ELF-1 (cell line): ENCODE measurements at places on chromosomes 4 and X.

- no peak for DNase-seq
Observed at GRCh38 chrX:70084592-70085240, 22.5 kb downstream of the OTUD6A start.

GRCh38 chr4:140185412-140186081 is 31.6 kb upstream of the MAML3 start:
- DNase-seq, result no peak

DNA sequence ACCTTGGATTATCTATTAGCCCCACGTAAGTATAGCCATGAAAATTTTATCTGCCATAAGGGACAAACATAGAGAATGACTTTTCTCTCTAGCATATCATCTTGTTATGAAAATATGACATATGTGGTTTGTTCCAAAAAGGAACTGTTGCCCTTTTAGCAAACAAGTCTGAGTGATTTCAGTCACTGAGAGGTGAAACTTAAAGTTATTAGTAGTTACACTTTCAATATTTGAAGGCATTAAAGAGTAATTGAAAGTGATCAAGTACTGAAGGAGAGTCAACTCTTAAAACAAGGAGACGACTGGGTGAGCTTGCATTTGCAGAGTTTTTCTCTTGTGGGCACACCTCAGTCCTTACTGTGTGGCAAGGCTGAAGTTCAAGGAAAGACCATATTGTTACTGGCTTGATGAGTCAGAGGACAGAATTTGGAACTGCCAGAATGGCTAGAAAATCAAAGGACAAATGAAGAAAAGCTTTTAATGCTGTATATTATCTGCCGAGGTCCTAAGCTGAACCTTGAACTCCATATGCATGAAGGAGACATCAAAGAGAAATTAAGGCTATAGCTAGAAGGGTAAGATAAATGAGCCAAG is 205.1 kb upstream of the EMCN start:
- DNase-seq, result no peak

- peak; percentile 23 for DNase-seq
Observed at GRCh38 chr4:24322511-24322910, 261.8 kb downstream of the DHX15 start.

- DNase-seq, result no peak
Observed at GRCh38 chr4:8665406-8666360, 73.1 kb downstream of the CPZ start.

- peak; percentile 78 for DNase-seq
Observed at GRCh38 chr4:82044141-82044993, 329.4 kb downstream of the HNRNPD start.

DNA sequence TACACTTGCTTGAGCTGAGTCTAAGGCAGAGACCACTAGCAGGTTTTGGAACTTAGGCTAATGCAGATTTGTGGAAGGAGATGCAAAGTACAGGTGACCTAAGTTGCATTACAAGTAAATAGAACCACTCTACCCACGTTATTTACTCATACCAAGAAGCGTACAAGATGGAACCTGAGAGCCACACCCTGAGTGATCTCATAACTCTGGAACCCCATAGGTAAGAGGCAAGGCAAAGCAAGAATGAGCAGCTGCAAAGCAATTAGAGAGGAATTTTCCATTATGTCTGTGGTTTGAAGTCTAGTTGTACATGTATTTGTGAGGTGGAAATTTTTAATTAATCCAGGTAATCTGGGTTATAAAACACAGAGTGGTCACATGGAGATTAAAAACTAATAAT is 55.4 kb downstream of the CC2D2A start:
- DNase-seq, result no peak

- DNase-seq, result no peak
Observed at GRCh38 chr4:120018786-120019185, 47.9 kb downstream of the MAD2L1 start.

DNA sequence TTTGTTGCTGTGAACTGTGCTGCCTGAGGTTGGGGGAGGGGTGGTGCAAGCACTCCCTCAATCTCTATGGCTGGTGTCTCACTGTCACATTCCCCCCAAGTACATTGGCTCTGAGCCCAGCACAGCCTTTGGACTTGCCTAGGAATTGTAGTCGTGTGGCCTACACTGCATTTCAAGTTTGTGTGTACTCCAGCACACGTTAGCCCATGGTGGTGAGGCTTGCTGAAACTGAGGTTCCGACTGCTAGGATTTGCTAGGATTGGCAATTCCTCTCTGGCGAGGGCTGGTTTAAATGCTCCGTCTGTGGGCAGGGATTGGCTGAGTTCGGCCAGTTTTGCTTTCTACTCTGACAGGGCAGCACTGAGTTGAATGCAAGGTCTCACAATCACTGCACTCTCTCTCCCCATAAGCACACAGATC is 121.7 kb upstream of the CXXC4 start:
- peak; percentile 5 for DNase-seq

DNA sequence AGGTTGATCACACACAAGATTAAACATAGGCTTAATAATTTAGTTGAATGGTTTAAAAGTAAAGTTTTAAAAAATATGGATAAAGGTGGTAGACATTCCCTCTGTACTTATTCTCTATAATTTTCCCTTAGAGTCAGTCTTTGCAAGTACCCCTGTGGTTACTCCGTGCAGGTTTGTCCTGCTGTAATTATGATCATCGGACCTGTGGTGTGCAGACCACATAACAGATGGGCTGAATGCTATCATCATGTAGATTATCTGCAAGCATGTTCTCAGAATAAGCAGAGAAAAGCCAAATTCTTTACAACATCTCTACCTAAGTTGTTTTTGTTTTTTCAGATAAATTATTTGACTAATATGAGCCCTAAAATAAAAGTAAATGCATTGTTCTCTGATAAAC is 146.8 kb downstream of the FSTL5 start:
- no peak for DNase-seq

GRCh38 chr4:184399512-184399908 is 74.8 kb downstream of the IRF2 start:
- DNase-seq, result no peak

- peak; percentile 5 for DNase-seq
Observed at GRCh38 chr4:89024051-89024675, 32.8 kb downstream of the FAM13A start.

GRCh38 chr4:47567511-47567910 is 82.4 kb downstream of the ATP10D start:
- no peak for DNase-seq

DNA sequence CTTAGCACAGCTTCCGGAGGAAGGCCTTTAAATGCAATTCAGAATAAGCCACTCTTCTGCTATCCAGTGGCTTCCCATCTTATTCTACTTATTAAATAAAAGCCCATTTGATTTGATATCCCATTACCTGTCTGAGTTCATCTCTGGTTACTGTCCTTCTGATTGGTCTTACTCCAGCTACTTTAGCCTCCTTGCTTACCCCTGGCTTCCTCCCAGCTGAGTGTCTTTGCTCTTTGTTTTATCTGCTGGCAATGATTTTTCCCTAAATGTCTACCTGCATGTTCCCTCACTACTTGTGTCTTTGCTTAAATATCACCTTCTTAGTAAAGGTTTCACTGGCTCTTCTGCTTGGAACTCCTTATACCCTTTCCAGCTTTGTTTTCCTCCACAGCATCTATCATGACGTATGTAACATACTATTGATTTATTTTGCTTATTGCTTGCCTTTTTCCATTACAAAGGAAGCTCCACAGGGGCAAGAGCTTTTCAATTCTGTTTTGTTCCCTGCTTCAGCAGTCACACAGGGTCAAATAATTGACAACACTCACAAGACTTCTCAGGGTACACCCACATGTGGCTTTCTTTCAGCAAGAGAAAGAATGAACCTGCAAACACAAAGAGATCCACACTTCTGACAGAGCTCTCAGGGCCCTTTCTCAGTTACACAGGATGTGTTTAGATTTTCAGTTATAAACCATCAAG is 63.8 kb downstream of the TBC1D19 start:
- DNase-seq, result peak; percentile 28

- no peak for DNase-seq
Observed at GRCh38 chr4:56653461-56654237, 27.4 kb downstream of the HOPX start.

DNA sequence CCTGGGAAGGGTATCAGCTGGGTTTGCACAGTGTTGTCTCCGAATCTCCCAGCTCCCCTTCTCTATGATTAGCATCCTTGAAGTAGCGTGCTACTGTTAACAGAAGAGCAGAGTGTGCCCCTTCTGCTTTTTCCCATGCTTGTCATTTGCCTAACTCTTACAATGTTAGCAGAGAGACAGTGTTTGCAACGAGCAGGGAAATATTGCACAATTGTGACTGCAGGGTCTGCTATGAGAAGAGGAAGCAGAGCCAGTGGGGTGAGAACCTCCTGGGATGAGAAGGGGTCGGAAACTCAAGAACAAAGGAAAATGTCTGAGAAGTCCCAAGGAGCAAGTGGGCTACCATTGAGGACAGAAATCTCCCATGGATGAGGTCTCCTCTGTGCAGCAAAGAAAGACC is 7.8 kb upstream of the CHRNA9 start:
- DNase-seq, result no peak

- DNase-seq, result no peak
Observed at GRCh38 chr4:41887821-41888686, 47.2 kb upstream of the TMEM33 start.

DNA sequence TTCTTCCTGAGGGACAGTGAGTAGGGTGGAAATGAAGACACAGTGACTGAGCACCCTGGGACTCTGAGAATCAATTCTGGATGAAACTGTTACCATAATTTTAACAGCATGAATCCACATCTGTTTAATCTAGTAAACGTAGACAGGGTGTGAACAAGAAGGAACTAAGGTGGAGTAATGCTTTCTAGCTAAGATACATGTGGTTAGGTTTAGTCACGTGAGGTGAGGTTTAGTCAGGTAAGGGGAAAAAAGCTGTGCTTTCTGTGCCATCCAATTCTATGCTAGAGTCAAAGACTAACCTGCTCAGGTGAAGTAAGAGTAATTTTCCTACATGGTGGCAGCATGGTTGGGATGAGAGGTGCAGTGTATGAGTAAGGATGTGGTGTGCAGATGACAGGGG is 54.0 kb upstream of the C4orf54 start:
- no peak for DNase-seq

DNA sequence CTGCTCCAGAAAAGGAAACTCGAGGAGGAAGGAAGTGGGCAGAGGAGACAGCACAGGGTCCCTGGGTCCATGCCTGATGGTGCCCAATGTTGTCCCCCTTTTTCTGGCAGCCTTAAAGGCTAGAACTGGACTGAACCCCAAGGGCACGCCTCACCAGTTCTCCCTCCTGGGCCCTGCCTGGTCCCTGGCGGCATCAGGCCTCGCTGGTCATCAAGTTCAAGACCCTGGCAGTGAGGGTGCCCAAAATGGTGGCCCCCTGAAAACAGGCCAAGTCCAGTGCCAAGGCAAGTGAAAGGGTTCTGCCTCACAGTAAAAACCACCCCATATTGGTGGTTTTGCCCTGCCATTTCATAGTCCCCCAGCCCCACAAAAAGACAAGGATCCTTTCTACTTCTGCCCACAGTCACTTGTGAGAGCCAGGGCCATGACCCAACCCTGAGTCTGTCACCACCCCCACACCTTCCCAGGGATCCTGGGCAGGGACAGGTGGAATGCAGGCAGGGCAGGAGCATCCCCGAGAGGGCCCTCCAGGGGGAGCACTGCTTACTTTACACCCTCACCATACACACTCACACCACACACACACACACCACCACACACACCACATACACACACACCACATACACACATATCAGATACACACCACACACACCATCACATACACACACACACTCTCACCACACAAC is 107.6 kb downstream of the DCTD start:
- DNase-seq, result peak; percentile 42

DNA sequence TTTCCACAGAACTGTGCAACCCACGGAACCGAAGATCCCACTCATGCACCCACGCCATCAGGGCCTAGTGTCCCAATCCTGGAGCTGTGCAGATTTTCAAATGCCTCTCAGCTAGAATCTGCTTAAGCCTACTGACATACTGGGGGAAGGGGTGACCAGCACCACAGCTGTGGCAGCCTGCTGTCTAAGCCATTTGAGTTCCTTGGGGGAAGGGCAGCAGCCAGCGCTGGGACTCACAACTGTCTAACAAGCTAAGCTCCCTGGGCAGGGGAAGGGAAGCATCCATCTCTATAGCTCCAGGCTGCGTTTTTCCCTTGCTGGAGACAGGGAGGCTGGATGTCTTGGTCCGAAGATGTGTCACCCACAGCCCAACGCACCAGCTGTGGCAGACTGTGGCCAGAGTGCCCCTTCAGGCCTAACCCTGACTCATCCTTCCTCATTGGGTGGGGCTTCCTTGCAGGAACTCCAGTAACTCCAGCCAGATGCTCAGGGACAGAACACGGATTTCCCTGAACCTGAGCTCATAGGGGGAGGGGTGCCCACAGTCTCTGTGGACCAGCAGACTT is 194.8 kb downstream of the CHRDL1 start:
- DNase-seq, result peak; percentile 34

DNA sequence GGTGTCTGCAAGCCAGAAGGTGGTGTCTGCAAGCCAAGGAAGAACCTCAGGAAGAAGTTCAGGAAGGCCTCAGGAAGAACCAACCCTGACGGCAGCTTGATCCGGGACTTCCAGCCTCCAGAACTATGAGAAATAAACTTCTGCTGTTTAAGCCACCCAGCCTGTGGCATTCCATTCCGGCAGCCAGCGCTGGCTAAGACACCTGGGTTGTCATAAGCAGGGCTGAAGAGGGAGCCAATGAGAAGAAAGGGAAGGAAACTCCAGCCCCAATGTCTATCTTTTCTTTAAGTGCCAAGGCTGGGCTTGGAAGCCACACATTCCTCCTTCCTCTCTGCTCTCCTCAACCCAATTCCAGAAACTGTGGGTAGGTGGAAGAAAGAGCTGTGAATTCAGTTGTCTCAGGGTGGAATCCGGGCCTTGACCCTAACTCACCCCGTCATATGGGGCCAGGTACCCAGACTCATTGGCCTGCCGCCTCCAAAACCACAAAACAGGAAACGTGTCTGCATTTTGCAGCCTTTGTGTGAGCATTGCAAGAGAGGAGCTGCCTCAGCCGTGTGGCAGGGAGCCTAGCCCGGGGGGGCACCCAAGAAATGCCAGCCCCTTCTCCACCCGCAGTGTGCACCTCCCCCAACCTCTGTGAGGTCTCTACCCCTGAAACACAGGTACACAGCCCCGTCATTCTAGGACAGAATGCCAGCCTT is 26.8 kb downstream of the CRMP1 start:
- DNase-seq, result no peak

DNA sequence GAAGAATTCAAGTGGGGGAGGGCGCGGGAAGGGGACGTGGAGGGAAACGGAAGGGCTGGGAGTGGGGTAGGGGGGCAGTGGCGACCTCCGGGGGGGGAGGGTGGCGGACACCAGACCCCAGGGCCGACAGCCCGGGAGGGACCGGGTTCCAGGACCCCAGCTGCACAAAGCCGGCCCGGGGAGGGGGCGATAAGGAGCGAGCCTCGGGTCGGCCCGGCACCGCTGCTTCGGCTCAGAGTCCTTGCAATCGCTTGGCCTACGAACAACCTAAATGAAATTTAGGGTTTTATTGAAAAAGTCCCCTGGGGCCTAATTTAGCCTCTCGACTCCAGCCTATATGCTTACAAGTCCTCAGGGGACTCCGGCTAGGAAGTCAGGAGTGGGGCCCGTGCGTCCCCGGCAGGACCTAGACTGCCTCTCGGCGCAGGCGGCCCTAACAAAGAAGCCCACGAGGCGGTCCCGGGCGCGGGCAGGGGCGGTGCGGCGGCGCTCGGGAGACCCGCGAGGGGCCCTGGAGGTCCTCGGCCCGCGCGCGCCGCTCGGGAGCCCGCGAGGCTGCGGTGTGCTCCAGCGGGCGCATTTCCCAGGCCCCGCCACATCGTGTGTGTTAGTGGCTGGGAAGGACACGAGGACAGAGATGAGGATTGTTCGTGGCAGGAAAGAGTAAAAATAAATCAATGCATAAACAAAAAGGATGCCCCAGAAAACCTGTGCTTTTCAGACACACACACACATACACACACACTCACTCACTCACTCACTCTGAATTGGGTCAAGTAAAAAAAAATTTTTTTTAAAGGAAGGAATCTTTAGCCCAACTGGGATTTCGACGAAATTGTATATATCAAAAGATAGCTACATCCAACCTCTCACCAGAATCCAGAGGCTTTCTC is 70.0 kb downstream of the MGST2 start:
- peak; percentile 64 for DNase-seq
